A549 treated with AZD2906 at 1 μM for 4 hours (cell line): ENCODE measurements at places on chromosomes 5 and 9. TPM values are rescaled to one million over a fixed set of nuclear protein-coding genes. Genes with fewer than 3 reads are reported as not detected.

The DCAF10 gene
- total RNA-seq: 10.5 to 12.8 TPM (median 12.2 TPM) in 5 replicates

The SOX30 gene
- total RNA-seq: 0.03 TPM in 1 of 5 replicates, not detected in the others

The PCDHB13 gene
- 0.03 to 0.08 TPM (median 0.06 TPM) in 5 replicates for total RNA-seq

The FBXL7 gene
- 1.1 to 1.6 TPM (median 1.3 TPM) in 5 replicates for total RNA-seq

The CARD19 gene
- total RNA-seq: 46.4 to 67.2 TPM (median 64.5 TPM) in 5 replicates

The TICAM2 gene
- 0.66 to 1.3 TPM (median 1.1 TPM) in 5 replicates for total RNA-seq

The PCDHGA2 gene
- 0.40 to 0.74 TPM (median 0.53 TPM) in 5 replicates for total RNA-seq

The PCDHA2 gene
- 0.02 to 0.09 TPM (median 0.06 TPM) in 5 replicates for total RNA-seq

The UBE2B gene
- total RNA-seq: 51.9 to 76.3 TPM (median 71.3 TPM) in 5 replicates

The SLCO4C1 gene
- total RNA-seq: 0.01 to 0.02 TPM in 2 of 5 replicates, not detected in the others

The SOHLH1 gene
- 0.05 to 0.08 TPM (median 0.05 TPM) in 3 of 5 replicates, not detected in the others for total RNA-seq

The KIF4B gene
- total RNA-seq: 0.01 to 0.06 TPM (median 0.03 TPM) in 4 of 5 replicates, not detected in the other

The RASGRF2 gene
- total RNA-seq: 1.0 to 1.5 TPM (median 1.2 TPM) in 5 replicates

The AGXT2 gene
- not detected in 5 replicates for total RNA-seq

The PCDHGA12 gene
- 0.01 TPM in 1 of 5 replicates, not detected in the others for total RNA-seq

The PAEP gene
- 0.24 to 0.43 TPM (median 0.26 TPM) in 5 replicates for total RNA-seq

The ANKRD18A gene
- 6.7 to 10.3 TPM (median 9.0 TPM) in 5 replicates for total RNA-seq

The TAF11L5 gene
- not detected in 5 replicates for total RNA-seq

The ITGA1 gene
- total RNA-seq: 0.69 to 2.0 TPM (median 1.00 TPM) in 5 replicates

The DNM1 gene
- 78.9 to 89.5 TPM (median 83.5 TPM) in 5 replicates for total RNA-seq

The RNF183 gene
- 0.10 to 0.19 TPM in 2 of 5 replicates, not detected in the others for total RNA-seq

The OR13C8 gene
- total RNA-seq: not detected in 5 replicates

The OR1Q1 gene
- total RNA-seq: 0.07 TPM in 1 of 5 replicates, not detected in the others

The WDR38 gene
- 0.11 to 0.23 TPM (median 0.14 TPM) in 5 replicates for total RNA-seq

The TPD52L3 gene
- total RNA-seq: not detected in 5 replicates

The MAML1 gene
- 16.0 to 18.5 TPM (median 17.7 TPM) in 5 replicates for total RNA-seq

The LCN1 gene
- 0.17 to 0.26 TPM (median 0.20 TPM) in 3 of 5 replicates, not detected in the others for total RNA-seq

The LCN10 gene
- total RNA-seq: 0.03 to 0.14 TPM in 2 of 5 replicates, not detected in the others

The RANBP17 gene
- total RNA-seq: 1.8 to 3.2 TPM (median 2.3 TPM) in 5 replicates

The IL3 gene
- total RNA-seq: not detected in 5 replicates

The IFNA2 gene
- not detected in 5 replicates for total RNA-seq

The CD274 gene
- 1.3 to 2.1 TPM (median 1.7 TPM) in 5 replicates for total RNA-seq

The ANKRD34B gene
- total RNA-seq: 0.03 to 0.15 TPM (median 0.06 TPM) in 5 replicates

The ASTN2 gene
- 4.1 to 5.3 TPM (median 4.3 TPM) in 5 replicates for total RNA-seq

The ADAMTSL1 gene
- 0.08 to 0.09 TPM in 2 of 5 replicates, not detected in the others for total RNA-seq

The TXNDC8 gene
- not detected in 5 replicates for total RNA-seq

The ACOT12 gene
- 0.10 TPM in 1 of 5 replicates, not detected in the others for total RNA-seq

The FAT2 gene
- under 0.01 to 0.01 TPM in 2 of 5 replicates, not detected in the others for total RNA-seq

The PCDHA12 gene
- total RNA-seq: 3.0 to 3.2 TPM (median 3.1 TPM) in 5 replicates

The SLC36A2 gene
- not detected in 5 replicates for total RNA-seq

The PCBD2 gene
- 9.7 to 11.2 TPM (median 10.7 TPM) in 5 replicates for total RNA-seq

The SLC1A3 gene
- total RNA-seq: 0.03 to 0.21 TPM (median 0.07 TPM) in 5 replicates

The TSPAN17 gene
- 61.7 to 65.9 TPM (median 63.1 TPM) in 5 replicates for total RNA-seq

The ORM2 gene
- not detected in 5 replicates for total RNA-seq

The SLC46A2 gene
- 0.02 TPM in 1 of 5 replicates, not detected in the others for total RNA-seq

The CXCL14 gene
- 0.09 to 0.38 TPM (median 0.27 TPM) in 5 replicates for total RNA-seq

The GRXCR2 gene
- total RNA-seq: not detected in 5 replicates

The PCAT7 gene
- 0.43 to 0.76 TPM (median 0.55 TPM) in 5 replicates for total RNA-seq

The DMRT3 gene
- total RNA-seq: 0.03 TPM in 1 of 5 replicates, not detected in the others

The TNPO1 gene
- 103 to 156 TPM (median 107 TPM) in 5 replicates for total RNA-seq

The HRCT1 gene
- total RNA-seq: 0.22 to 0.51 TPM (median 0.34 TPM) in 5 replicates

The BRIX1 gene
- 44.5 to 49.4 TPM (median 46.4 TPM) in 5 replicates for total RNA-seq

The TMEM232 gene
- 0.10 to 0.34 TPM (median 0.27 TPM) in 4 of 5 replicates, not detected in the other for total RNA-seq

The RRAGA gene
- total RNA-seq: 102 to 134 TPM (median 130 TPM) in 5 replicates

The MLANA gene
- not detected in 5 replicates for total RNA-seq
